Suprapubic skin (tissue), 4 donors: ENCODE measurements at places on chromosomes 2 and 18. TPM values are rescaled to one million over a fixed set of nuclear protein-coding genes. Genes with fewer than 3 reads are reported as not detected.

DNA sequence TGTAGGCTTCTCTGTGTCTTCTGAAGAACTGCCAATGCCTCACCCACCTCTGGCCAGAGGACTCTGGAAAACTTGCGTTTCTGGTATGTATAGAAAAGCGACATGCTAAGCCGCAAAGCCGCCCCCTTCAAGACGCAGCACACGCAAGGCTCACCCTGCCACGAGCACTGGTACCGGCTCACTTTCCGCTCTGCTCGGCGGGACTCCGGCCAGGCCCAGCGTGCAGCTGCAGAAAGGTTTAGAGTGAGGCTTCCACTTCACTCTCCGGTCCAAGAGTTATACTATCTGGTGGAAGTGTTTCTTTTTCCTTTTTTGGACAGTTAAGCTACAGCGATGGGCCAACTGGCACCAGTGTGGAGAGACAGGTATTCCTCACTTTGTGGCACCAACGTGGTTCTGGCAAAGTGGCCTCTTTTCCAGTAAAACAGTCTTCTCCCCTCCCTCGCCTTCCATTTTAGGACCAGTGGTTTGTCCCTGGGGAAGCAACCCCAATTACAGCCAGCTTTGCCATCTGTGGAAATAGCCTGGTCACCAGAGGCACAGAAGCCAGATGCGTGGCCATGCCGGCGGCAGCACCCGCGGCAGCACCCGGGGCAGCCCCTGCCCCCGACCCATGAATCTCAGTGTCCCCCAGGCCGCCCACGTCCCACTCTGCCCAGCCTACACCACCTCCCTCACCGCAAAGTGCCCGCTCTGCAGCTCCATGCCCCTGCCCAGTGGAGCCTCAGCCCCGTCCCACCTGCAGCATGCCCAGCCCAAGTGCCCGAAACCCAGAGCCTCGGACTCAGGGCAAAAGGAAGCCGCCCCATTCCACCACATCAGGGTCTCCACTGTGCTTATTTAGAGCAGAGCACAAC is 91.6 kb upstream of the CTDP1 start:
- peaks cover 39% of the 10 kb centered on the region for H3K4me1 ChIP-seq
- H3K4me3 ChIP-seq = no peak overlapping the region
- peak; percentile 76 for DNase-seq
- H3K36me3 ChIP-seq = no peaks in the 10 kb centered on the region

- peak overlapping the region; percentile 98 for H3K27ac ChIP-seq
- H3K36me3 ChIP-seq = no peaks in the 10 kb centered on the region
- peak overlapping the region; percentile 90 for H3K4me3 ChIP-seq
- H3K4me1 ChIP-seq = peaks cover 40% of the 10 kb centered on the region
- DNase-seq = no peak
These were observed 114.8 kb upstream of the SERTAD2 start for GRCh38 chr2:64768491-64769005.

GRCh38 chr2:237235383-237236095 is 149.8 kb downstream of the COPS8 start:
- no peaks in the 10 kb centered on the region for H3K36me3 ChIP-seq
- no peak for DNase-seq
- peak overlapping the region; percentile 82 for H3K27ac ChIP-seq
- H3K27me3 ChIP-seq = no peaks in the 10 kb centered on the region
- peaks cover 8% of the 10 kb centered on the region for H3K4me1 ChIP-seq
- H3K4me3 ChIP-seq = no peak overlapping the region

SKA1 gene
- 2.9 TPM for total RNA-seq

SNTG2 gene
- 3.2 TPM for total RNA-seq
